T-helper 22 cell (primary cell): ENCODE measurements at places on chromosomes 7 and 10.

DNA sequence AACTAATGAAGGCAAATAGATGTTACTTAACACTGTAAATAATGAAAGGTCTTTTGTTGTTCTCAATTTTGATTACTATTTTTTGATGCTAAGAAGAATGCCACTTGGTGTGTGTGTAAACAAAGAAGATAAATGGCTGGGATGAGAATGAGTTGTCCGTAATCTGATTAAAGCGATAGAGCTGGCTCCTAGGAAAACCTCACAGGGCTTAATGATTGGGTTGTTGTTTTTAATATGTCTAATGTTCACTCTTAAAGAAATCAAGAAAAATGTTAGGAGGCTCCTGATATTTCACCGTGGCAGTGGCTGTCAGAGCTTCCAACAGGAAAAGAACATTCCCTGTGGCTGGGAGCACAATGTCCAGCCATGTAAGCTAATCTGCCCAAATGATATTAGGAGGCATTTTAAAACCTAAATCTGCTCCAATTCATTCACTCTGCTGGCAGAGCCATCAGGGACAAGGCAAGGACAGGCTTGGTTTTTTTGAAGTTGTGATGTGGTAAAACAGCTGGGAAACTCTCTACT, 243.9 kb downstream of the SNX10 start:
- no peak for DNase-seq

GRCh38 chr7:148142660-148143248, 447.8 kb upstream of the C7orf33 start:
- DNase-seq, result no peak

DNA sequence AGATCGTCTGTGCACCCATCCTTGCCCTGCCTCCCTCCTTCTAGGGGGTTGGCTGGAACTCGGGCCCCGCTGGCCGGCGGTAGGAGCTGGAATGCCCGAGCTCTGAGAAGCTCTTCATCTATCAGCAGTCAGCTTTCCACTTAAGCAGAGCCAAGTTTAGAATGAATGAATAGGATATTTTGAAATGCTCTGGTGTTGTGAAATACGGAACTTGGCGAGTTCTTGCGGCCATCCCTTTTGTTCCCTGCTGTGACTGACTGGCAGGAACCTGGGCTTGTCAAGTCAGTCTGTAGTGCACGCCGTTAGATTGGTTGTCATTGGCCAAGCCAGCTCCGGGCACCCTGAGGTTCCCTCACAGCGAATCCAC, 33.3 kb downstream of the FOXK1 start:
- no peak for DNase-seq

DNA sequence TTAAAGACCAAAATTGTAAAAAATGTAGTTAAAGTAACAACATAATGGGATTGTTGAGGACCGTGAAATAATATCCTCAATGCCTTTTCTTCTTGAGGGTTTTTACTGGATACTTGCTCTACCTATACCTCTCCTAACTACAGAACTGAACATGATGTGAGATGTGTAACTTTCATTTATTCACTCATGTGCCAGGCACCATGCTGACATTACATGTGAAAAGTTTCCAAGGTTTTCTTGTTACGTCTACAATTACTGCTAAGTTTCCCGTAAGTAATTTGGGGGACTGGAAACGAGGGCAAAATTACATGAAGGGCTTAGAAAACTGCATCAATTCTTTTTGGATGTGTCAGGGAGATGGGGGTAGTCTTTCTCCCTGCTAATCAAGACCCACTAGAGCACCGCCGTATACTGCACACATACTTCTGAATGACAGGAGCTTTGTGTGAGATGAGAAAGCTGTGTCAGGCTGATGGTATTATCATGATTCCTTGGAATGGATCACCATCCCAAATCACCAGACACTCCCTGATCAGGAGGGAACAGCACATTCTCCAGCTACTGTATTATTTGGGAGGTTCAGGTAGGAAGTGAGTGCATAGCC, 41.8 kb downstream of the PTPRZ1 start:
- no peak for DNase-seq

DNA sequence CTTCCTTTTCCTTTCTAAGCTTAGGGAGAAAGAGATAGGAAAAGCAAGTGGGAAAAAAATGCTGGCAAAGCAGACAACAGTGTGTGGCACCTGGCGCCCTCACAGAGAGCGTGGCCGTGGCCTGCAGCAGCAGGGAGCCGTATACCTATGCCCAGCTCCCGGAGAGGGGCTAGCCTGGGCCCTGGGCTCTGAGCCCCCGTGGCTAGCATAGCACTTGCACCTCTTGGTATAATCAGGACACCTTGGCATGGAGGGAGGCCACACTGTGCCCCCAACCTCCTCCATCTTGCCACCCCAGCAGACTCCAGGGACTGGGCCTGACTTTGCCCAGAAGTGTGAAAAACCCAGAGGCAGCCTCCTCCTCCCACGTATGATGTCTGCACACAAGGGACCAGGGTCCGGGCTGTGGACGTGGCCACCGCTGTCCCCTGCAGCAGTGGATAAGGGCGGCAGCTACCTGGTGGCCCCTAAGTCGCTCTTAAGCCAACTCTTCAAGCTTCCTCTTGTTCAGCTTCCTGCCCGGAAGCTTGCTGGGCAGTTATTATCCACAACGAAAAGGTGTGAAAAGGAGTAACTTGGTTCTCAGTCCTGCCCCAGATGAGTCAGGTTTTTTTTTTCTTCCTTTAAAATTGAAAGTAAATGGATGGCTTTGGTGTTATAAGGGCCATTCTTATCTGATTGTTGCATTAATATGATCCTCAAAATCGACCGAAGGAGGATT, 249.1 kb upstream of the PITRM1 start:
- DNase-seq, result no peak

GRCh38 chr7:72435925-72436480, 23.9 kb upstream of the CALN1 start:
- DNase-seq, result no peak

DNA sequence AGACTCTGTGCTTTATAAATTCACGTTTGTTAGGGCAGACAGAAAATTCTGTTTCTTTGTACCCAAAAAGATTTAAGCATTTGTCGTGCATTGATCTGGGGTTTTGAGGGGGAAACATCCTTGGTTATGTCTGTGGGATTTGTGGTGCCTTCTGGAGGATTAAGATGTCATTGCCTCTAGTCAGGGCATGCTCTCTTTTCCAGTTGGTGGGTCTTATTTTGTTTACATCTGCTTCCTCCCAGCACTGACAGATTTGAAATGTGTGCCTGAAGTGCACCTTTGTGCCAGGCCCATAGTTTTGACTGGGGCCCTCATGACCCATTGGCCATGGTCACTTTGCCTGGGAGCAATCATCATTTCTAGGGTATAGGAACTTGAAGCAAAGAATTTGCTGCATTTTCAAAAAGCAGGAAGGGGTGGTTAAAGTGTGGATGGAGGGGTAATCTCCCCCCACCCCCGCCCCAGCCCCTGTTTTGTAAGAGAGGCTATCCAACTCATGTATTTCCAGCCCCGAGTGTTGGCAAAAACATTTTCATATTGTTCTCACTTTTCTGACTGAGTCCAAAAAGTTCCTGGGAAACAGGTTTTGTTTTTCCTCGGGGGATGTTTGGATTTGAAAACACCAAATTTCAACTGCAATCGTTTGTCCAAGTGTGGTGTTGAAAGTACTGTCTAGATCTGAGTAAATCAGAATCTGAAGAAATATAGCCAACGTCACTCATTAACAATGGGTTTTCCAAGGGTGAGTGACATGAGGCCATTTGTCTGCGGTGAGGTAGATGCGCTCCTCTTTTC, 388.2 kb upstream of the GALNT17 start:
- DNase-seq, result no peak

DNA sequence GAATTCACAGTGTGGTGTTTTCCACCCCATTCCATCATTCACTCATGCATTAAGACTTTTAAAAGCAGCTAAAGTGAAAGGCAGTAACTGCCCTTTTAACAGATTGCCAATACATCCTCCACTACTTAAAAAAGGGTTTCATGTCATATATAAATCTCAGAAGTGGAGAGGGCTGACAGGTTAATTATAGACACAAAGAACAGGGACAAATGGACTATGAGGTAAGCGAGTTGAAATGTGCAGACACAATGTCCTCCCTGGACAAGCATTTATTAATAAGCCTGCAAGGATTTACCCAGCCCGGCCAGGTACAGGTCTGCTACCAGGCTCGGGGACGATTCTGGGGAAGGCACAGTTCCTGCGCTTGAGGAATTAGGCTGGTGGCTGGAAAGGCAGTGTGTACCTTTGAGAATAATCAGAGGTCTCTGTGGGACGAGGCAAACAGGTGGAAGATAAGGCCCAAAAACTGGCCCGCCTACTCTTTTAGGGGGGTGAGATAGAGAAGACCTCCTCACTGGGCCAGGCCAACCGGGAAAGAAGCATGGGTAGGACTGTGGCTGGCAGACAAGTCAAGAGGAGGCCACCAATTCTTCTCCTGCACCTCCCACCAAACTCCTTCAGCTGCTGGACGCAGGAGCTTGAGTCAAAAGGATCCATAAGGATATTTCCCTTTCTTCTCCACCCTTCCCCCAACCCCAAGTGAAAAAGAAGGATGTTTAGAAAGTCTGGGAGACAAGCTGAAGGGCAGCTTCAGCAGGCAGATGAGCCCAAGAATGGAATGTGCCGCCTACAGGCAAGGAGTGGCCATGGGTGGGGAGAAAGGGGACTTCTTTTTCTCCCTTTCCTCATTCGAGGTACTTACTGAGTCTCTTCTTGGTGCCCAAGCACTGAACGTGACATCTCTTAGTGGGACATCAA, 1.5 kb downstream of the PDLIM1 start:
- no peak for DNase-seq

GRCh38 chr7:109127145-109127544, 557.5 kb downstream of the DNAJB9 start:
- DNase-seq, result no peak

DNA sequence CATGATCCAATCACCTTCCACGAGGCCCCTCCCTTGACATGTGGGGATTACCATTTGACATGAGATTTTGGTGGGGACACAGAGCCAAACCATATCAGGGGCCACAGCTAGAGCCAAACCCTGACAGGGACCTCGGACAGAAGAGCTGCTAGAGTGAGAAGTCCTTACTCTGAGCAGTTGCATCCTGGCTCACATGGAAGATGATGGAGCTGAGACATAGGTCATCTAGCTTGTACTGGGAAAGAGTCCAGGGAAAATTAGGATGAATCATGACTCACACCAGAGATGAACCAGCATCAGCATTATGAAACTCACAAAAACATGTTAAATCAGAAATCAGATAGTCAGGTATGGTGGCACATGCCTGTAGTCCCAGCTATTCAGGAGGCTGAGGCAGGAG, 12.8 kb upstream of the FMC1 start:
- DNase-seq, result no peak

- no peak for DNase-seq
Observed at GRCh38 chr7:16688249-16688648, 42.3 kb downstream of the BZW2 start.

GRCh38 chr10:128812000-128812399, 655.0 kb upstream of the MGMT start:
- no peak for DNase-seq
